ENCODE measurements at places on chromosomes 4 and X.

- no peak for DNase-seq
Measured at GRCh38 chrX:19070555-19070994, 51.7 kb downstream of the ADGRG2 start.

DNA sequence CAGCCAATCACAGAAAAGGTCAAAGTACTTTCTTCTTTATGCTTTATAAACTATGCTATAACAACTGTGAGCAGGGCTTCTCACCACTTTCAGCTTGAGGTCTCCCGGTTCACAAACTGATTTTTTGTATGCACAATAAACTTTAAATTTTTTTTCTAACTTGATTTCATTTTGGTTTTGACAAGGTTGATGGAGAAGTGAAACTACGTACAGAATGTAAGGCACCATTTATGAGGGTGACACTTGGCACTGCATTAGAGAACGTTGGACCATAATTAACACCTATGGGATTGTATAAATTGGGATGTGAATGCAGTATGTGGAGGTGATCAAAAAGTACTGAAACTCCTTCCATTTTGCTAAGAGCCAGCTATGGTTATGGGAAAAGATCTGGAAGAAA lies 857.9 kb upstream of the HTR2C start:
- no peak for DNase-seq

GRCh38 chrX:125387945-125388344 lies 68.3 kb downstream of the TEX13C start:
- no peak for DNase-seq

DNA sequence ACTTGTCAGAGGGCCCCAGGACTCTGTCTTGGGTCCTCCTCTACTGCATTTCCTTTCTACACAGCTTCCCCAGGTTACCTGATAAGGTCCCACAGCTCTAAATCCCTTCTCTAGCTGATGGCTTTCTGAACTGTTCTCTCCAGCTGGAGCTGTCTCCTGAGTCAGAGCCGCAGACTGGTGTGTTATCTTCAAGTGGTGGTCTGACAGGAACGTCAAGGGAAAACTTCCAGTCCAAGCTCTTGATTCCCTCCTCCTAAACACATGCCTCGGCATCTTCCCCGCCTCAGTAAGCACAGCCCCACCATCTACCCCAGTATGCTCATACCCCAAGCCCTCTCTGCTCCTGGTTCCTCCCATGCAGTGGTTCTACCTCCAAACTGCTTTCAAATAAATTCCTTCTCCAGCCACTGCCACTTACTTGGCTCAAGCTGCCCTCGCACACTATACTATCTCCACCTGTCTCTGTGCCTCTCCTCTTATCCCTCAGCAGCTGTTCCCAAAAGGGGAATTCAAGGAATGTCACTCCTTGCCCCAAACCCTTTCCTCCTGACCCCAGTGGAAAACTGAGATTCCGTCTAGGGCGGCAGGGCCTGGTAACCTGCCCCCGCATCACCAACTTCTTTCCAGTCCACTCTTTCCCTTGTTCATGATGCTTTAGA lies 17.2 kb upstream of the CENPU start:
- DNase-seq = no peak

GRCh38 chr4:72366601-72367000 lies 202.4 kb downstream of the ADAMTS3 start:
- no peak for DNase-seq

- peak; percentile 42 for DNase-seq
Measured at GRCh38 chrX:55907968-55908607, 190.5 kb downstream of the RRAGB start.

GRCh38 chrX:152926923-152927322 lies 29.1 kb downstream of the ZNF185 start:
- no peak for DNase-seq

GRCh38 chrX:130523460-130524394 lies 121.9 kb downstream of the RBMX2 start:
- no peak for DNase-seq

DNA sequence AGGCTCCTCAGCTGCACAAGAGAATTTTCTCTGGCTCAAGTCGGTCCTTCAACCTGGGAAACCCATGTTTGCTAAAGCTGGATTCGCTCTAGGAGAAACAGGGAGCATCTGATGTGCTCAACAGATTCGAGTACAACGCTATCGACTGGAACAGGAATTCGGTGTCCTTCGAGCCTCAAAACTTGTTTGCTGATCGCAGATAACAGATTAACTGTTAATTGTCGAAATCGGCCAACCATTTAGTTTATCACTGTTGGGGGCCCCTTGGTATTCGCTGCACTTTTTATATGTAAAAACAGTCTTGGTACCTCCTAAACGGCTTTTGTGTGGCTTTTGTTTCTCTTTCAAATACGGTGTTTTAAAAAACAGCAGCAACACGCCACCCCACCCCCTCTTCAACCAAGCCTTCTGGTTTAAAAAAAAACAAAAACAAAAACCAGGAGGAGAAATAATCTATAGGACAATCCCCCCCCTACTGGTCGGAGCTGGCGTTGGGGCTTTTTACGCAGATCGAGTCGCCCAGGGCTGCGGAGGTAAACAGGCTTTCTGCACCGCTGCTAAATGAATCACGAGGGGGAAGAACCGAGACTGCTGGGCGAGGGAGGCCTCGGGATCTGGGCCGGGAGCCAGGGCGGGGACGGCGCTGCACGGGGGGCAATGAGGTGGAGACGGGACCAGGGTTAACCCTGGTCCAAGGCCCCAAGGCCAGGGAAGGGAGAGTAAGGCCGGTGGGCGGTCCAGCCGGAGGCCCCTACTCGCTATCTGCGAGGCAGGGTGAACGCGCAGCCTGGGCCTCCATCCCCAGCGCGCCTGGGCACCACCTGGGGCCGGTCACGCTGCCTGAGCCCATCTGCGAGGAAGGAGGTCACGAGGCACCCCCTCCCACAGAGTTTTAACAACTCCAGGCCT lies 71.7 kb upstream of the BCOR start:
- DNase-seq = peak; percentile 61

- DNase-seq = no peak
Measured at GRCh38 chr4:127631420-127631819, 1.3 kb upstream of the INTU start.

DNA sequence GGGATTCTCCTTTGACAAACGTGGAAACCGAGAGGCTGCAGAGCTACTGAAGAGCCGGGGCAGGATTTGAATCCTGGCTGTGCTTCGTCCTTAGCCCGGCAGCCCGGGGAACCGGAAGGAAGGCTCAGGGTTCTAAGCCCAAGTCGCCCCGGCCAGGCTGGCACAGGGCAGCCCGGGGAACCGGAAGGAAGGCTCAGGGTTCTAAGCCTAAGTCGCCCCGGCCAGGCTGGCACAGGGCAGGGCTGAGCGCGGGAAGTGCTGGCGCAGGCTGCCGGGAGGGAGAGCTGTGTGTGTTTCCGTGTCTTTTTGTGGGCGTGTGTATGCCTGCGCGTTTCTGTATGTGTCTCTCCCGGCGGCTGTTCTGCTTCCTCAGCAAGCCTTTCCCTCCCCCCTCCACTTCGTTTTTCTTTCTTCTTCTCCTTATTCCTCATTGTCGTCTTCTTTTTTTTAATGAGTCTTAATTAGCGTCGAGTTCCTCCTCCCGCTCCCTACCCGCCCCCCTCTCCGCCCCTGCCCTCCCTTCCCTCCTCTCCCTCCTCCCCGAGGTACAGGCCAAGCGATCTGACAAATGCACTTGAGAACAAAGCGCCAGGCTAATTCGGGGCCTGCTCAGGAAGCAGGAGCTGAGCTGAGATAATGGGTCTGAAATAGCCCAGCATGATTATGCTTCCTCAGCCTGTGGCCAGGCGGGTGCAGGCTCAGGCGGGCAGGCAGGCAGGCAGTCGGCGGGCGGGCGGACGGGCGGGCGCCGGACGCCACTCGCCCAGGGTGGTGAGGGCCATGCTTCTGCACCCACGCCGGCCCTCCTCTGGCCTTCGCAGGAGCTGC lies 65.9 kb downstream of the EFNB1 start:
- no peak for DNase-seq

- DNase-seq = no peak
Measured at GRCh38 chr4:78323439-78323838, 228.1 kb upstream of the ANXA3 start.

GRCh38 chr4:165756836-165757235 lies 116.2 kb upstream of the TLL1 start:
- no peak for DNase-seq

DNA sequence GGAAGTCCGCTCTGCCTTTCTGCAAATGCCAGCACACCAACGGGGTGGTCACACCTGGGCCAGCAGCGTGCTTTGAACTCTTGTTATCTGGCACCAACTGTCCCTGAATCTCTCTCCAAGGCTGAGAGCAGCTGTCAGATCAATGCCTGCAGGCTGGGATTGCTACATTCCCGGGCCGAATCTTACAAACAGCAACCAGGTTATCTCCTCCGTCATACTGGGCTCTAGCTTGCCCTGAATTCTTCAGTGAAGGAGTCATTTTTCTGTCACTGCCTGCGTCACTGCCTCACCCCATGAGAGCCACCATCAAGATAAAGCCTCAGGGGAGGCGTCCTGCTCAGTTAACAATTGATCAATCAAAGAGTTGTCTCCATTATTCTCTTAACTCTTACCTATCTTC lies 329.4 kb upstream of the PPARGC1A start:
- DNase-seq = no peak
